ENCODE measurements at places on chromosomes 3 and 15.

DNA sequence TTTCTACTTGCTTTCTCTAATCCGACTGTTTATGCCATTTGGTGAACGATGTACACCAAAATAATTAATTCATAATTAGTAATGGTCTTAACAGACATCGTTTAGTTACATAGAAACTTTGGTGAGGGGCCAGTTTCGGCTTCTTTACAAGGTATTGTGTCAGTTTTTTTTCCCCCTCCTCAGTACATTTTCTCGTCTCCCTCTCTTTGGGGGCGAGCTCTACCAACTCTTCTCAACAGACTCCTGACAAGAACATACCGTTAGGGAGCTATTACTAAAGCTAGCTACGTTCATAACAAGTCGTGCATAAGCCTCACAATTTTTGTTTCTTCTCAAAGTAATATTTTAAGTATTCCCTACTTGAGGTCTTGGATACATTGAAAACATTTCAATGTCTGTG is 1.4 kb downstream of the U2SURP start:
- DNase-seq, result no peak

- peak; percentile 76 for DNase-seq
These were observed 604 bp upstream of the TJP1 start for GRCh38 chr15:29822684-29823459.

DNA sequence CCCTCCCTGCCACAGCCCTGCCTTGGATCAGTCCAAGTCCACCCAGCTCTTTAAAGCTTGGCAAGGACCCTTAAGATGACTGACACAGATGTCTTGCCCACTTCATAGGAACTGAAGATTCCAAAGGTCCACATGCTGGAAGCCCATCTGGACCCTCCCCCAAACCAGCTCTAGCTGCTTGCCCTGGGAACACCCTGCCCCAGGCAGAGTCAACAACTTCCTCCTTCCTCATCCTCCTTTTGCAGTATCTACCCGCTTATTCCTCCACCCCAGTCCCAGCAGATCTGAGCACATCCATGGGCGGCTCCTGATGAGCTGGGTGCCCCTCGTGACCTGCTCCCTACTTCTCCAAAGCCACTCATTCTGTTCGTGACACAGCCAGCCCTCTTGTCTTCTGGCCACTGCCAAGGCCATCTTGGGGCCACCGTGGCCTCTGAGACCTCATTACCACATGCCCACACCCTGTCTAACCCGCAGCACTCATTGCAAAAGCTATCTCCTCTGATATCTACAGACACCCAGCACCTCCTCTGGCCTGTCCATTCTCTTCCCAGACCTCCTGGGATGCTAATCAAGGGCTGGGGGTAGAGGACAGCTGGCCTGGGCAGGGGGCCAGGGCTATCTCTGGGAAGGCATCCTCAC is 2.0 kb upstream of the PFKFB4 start:
- DNase-seq, result no peak

GRCh38 chr3:41198526-41198925 is 779 bp upstream of the CTNNB1 start:
- DNase-seq, result no peak

DNA sequence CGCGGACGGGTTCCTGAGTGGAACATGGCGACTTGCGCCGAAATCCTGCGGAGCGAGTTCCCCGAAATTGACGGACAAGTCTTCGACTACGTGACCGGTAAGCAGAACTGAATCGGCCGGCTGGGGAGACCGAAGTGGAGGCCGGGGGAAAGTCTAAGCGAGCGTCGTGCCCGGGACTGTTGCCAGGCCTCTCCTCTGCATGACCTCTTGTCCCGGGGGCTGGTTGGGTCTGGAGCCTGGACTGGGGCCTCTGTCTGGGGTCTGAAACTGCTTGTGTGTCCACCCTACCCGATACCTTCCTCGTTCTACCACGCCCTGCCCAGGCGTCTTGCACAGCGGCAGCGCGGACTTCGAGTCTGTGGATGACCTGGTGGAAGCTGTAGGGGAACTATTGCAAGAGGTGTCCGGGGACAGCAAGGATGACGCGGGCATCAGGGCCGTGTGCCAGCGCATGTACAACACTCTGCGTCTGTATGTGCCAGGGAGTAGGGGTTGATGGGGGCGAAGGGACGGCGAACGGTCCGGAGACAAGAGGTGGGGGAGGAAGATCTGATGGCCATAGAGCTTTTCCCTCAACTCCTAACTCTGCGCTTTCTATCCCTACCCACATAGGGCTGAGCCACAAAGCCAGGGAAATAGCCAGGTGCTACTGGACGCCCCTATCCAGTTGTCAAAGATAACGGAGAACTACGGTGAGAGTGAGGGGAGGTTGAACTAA is at the start of gene ABCF3:
Gene ABCF3, plus strand, starts transcription at position 16 of the 718 bp plus-strand sequence. Its CDS starts 9 bp downstream, at position 25.
- DNase-seq, result no peak

GRCh38 chr3:102230057-102230456 is 204.8 kb upstream of the ZPLD1 start:
- no peak for DNase-seq

- peak; percentile 75 for DNase-seq
These were observed 28.1 kb upstream of the SYNM start for GRCh38 chr15:99076555-99077308.

DNA sequence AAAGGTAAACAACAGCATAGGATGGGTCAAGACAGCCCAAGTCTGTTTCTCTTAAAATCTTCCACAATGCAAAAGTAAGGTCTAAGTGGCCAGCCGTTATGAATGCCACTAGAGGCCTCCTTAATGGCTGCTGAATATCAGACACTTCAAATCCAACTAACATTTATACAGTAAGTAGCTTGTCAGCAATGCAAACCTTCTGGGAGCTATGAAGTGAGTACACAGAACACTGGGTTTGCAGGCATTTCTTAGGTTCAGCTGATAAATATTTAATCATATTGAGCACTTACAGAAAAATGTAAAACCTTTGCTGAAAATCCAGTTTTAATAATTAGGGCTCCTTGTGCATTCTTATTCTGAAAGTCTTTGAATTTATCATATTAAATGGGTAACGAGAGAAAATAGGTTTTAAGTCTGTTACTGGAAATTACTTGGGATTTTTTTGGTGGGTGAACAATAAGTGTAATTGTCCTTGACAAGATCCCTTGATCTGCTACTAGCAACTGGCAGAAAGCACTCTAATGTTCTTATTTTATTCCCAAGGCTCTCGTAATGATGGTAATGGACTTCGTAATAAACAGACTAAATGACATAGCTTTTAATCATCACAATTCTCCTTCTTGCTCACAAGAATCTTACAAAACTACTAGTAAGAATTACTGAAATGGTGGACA is 141.7 kb upstream of the GPR149 start:
- no peak for DNase-seq

DNA sequence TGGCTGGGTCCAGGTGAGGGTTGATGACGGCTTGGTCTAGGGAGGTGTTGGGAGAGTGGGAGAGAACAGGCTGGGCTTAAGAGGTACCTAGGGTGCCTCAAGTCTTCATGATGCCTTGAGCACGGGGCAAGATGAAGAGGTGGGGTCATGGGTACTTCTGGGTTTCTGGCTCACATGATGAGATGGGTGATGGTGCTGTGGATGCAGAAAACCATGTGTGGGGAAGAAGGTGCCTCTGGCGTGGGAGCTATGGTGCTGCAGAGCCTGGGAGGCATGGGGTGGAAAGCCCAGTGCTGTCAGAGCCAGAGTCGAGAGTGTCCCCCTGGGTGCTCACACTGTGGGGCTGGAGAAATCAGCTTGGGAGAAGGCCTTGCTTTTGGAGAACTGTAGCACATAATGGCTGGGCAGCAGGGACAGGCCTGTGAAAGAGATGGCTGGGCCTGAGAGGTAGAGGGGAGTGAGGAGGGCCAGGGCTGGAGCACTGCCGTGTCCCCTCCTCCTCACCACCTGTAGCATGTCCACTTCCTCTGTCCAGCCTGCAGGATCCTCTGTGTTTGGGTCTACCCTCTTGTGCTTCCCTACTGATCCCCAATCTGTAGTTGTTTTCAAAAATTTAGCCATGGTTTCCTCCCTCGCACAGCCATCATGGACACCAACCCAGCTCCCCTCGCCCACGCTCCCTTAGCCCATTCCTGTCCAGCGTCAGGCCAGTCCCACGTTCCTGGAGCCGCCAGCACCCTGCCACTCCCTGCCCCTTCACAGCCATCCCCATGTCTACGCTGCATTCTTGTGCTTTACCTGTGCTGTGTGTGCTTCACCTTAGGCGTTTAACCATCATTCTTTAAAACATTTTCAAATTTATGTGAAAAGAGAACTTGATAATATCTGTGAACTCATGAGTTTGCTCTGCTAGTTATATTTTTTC is 132.0 kb downstream of the EEFSEC start:
- DNase-seq, result no peak

DNA sequence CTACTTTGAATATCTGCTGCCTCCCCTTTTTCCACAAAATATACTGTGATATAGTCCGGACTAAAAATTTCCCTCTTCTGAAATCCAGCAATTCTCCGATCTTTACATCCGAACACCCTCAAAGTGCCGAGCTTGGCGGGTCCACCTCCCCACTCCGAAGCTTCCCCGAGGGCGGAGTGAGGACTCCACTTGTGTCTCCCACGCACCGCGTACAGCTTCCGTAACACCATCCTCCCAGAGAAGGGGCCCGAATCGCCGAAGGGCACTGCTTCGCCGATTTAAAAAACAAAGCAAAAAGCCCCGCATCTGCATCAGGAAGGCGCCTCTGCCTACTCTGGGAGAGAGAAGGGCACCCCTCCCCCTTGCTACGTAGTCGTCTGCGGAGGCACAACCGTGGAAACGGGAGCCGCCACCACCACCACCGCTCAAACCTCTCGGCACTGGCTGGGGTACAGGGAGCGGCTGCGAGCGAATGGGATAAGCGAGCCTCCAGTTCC is 551 bp downstream of the NCBP2 start:
- no peak for DNase-seq

GRCh38 chr15:72339777-72340177 is 19.8 kb upstream of the CELF6 start:
- DNase-seq, result peak; percentile 83

GRCh38 chr3:152097120-152097519 is 171.6 kb upstream of the MBNL1 start:
- no peak for DNase-seq

- DNase-seq, result peak; percentile 37
These were observed 62.7 kb upstream of the ZNF148 start for GRCh38 chr3:125437631-125438435.

DNA sequence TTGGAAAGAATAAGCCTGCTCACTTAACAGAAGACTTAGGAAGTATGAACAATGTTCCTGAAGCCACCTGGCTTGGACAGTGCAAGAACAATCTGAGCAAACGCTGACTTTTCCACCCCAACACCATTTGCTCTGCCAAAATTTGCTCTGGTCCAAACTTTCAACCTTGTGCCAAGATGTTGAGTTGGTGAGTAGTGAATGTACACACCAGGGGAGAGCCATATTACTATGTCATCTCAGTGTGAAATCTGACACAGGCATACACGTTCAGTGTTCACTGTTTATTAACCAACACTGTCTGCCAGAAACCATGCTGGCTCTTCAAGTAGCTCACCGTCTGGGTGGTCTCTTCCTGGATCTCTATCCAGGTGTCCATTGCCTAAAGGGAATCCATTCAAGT is 152.9 kb upstream of the LPP start:
- no peak for DNase-seq

GRCh38 chr3:140363801-140364200 is 314.1 kb upstream of the TRIM42 start:
- no peak for DNase-seq

GRCh38 chr15:57005244-57005643 is 86.8 kb downstream of the TCF12 start:
- DNase-seq, result no peak

GRCh38 chr3:50316657-50317242 is 5.8 kb downstream of the HYAL2 start:
- DNase-seq, result no peak

DNA sequence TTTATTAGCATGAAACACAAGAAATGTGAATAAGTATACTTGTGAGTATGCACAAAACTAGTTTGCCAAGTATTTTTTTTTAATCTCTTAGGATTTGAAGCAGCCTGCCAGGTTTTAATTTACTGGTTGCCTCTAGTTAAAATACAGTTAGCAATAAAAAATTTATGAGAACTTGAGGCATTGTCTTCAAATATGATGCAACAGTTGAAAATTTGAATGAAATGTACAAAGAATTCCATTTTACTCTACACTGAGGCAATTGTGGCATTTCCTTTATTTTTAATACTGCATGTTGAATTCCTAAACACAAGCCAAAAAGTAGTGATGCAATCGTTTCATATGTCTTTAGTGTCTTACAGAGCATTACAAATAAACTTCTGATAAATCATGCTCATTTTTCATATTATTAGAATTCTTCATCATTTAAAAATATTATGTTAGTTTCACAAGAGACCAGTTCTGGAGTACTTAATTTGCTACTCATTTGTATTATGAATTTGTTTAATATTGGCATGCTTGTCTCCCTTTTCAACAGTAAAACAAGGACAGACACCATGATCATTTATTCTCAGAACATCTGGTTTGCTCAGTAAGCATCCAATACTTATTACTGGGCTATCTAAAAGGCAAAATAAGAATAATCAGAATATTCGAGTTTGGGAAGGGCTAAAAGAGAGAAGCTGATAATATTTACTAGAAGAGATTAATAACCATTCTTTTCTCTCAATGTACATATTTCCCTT is 124.8 kb upstream of the PTX3 start:
- peak; percentile 56 for DNase-seq

GRCh38 chr3:168040607-168041208 is 55.0 kb downstream of the GOLIM4 start:
- no peak for DNase-seq

GRCh38 chr3:129045675-129046036 is 14.9 kb upstream of the GP9 start:
- DNase-seq, result no peak

DNA sequence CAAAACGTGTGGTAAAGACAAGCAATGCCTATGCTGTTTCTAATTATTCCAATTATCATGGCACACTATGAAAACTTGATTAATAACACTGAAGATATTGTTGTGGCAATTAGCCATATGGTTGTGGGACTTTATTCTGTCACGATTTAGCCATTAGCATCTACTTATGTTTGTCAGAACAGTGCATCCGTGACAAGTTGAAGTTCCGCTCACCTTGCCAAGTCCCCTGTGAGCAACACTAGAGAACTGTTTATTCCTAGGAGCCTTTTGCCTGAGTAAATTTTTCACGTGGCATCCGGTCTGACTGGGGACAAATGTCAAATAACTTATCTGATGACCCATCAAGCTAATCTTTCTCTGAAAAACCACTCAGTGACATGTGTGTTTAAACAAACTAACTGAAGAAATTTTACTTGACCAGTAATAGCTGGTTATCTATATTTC is 403.3 kb downstream of the TBC1D5 start:
- no peak for DNase-seq

DNA sequence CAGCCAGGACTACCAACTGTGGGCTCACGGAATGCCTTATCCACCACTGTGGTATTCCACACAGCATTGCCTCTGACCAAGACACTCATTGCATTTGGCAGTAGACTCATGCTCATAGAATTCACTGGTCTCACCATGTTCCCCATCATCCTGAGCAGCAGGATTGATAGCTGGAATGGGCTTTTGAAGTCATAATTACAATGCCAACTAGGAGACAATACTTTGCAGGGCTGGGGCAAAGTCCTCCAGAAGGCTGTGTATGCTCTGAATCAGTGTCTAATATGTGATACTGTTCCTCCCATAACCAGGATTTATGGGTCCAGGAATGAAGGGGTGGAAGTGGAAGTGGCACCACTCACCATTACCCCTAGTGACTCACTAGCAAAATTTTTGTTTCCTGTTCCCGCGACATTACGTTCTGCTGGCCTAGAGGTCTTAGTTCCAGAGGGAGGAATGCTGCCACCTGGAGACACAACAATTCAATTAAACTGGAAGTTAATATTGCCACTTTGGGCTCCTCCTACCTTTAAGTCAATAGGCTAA is 58.6 kb upstream of the CCDC80 start:
- no peak for DNase-seq
